ENCODE measurements at places on chromosomes 6 and 20.

DNA sequence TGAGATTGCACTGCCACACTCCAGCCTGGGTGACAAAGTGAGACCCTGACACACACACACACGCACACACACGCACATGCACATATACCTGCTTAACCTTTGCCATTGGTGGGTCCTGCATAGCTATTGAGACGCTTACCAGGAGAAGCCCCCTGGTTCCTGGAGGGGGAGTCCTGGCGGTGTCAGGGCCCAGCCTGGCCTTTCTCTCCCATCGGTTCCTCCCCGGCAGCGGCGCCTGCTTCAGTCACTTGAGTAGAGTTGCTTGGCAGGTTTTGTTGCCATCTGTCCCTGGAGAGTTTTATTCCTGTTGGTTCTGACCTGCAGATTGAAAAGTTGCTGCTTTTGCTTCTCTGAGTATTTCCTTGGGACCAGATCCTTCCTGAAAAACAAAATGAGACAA, 20.6 kb upstream of the FAM209A start:
- DNase-seq, result no peak

GRCh38 chr6:26187981-26188635, 100.9 kb downstream of the HFE start:
- peak; percentile 68 for DNase-seq

DNA sequence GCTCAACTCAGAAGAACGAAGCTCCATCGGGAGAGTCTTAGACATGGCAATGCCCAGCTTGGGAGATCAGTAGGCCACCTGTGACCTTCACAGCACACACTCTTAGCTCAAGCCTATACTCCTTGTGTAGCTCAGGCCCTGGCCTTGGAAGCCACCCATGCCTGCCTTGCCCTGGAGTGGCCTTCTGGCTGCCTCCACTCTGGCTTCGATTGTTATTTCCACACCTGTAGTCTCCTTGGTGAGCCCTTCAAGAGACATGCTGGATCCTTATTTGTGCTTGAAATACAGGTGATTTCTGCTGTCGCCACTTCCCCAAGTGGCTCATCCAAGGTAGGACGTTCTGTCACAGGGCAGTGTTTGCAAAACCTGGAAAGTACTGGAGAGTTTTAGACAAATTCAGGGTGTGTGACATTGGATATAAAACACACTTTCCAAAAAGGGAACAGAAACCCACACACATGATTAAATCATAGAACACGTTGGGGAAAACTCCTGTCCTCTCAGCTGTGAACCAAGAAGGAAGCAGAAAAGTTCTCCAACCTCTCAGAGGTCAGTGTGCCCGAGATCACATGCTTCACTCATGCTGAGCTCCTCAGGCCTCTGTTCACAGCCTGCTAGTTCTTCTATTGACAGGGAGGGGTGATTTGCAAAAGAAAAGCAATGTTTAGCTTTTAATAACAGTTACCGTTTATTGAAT, 391.8 kb downstream of the CDC5L start:
- DNase-seq, result no peak

DNA sequence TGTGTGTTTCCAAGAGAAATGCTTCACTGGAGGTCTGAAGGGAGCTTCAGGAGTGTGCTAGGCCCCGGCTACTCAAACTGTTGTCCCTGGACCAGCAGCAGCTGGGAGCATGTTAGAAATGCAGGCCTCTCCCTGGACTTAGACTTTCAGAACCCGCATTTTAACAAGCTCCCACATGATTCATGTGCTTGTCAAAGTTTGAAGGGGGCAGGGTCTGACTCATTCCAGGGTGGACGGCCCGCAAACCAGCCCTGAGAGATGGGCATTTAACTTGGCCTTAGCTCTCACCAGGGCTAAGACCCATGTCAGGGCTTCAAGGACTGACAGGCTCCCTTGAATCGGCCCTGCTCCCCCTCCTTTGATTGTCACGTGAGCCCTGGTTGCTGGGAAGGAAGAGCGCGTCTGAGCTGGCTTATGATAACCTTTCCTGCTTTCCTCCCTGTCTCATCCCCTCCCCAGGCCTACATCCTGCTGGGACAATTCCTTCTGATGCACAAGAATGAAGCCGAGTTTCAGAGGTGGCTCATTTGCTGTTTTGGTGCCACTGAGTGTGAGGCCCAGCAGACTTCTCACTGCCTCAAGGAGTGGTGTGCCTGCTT, 35.5 kb downstream of the BANF2 start:
- DNase-seq, result peak; percentile 96

DNA sequence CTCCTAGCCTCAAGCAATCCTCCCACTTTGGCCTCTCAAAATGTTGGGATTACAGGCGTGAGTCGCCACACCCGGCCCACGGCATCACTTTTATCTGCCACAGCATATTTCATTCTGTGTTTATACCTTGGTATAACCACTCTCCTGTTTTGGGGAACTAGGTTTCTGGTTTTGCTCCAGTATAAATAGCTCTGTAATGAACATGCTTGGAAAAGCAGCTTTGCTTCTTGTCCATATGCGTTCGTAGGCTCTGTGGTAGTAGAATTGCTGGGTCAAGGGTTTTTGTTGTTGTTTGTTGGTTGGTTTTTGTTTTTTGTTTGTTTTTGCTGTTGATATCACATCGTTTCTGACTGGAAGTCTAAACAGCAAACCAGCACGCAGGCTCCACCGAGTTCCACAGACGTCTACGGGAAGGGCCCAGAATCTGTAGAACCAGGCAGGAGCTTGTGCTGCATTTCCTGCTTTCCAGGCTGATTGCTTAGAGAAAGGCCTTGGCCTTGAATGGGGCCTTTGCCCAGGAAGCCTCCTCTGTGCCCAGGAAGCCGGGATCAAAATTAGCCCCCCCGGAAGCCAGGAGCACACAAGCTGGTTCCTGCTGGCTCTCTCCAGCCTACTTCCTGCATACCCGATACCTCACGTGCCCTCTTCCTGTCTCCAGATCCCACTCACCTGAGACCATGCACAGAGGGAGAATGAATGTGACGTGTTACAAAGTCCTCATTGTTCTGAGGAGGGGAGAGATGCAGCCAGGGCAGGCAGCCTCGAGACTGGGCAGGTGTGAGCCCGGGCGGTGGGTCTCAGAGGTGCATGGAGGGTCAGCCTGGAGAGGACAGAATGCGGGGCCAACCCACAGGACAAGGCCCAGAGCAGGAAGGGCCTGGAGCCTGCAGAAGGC, 34.7 kb downstream of the AAR2 start:
- no peak for DNase-seq

- peak; percentile 14 for DNase-seq
These were observed 96.9 kb downstream of the FAM120B start for GRCh38 chr6:170403451-170403850.

- DNase-seq, result no peak
These were observed 2.0 kb downstream of the NNAT start for GRCh38 chr20:37523012-37523391.

DNA sequence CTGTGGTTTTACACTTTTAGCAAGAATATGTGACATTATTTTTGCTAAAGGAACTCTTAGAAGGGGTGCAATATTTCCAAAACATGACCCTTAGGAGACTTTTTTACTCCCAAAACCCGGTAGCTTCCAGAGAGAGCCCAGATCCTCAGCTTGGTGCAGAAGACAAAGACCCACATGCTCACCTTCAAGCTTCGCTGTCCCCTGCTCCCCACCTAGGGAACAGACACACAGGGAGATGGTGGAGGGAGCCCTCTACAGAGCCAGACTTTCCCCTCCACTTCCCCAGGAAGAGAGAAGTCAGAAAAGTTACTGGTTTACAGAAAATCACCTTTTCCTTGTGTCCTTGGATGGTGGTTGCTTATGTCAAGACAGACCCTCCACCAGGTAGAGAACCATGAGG, 5.0 kb downstream of the CST4 start:
- no peak for DNase-seq

DNA sequence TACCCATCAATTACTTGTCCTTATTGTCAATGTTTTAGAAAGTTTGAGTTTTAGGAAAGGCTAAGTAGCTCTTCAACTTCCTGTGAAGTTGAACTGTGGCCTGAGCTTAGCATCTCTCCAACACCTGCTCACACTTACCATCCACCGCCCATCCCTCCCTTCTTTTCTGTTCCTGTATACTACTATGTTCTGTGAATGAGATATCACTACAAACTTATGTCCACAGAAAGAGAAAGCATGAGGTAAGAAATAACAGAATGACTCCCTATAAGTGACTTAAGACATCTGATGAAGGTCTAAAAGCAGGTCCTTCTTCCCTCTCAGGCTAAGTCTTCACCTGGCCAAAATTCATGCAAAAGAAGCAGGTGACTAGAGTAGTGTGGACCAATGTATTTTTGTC, 246.3 kb upstream of the PREP start:
- no peak for DNase-seq

DNA sequence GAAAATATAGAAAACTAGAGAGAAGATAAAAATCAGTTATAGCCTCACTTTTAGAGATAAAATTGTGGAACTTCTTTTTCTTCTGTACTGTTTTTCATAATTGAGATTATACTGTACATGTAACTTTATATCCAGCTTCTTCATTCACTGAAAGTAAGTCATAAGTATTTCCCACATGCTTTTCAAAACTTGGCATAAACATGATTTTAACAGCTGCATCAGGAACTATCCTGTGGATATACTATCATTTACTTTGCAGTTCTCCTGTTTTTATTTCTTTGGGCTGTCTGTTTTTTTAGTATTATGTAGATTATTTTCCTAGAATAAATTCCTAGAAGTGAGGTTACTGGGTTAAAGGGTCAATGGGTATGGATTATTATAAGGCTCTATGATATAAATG, 14.8 kb downstream of the DSTN start:
- DNase-seq, result no peak

GRCh38 chr6:126625019-126625418, 285.1 kb downstream of the CENPW start:
- peak; percentile 40 for DNase-seq
